ENCODE measurements at places on chromosomes 1 and 21.

GRCh38 chr1:113451710-113452109 is 61.4 kb downstream of the MAGI3 start:
- no peak for DNase-seq

GRCh38 chr1:77273891-77274290 is 7.9 kb upstream of the AK5 start:
- no peak for DNase-seq

GRCh38 chr1:150056407-150056806 is 11.2 kb upstream of the VPS45 start:
- DNase-seq, result no peak

DNA sequence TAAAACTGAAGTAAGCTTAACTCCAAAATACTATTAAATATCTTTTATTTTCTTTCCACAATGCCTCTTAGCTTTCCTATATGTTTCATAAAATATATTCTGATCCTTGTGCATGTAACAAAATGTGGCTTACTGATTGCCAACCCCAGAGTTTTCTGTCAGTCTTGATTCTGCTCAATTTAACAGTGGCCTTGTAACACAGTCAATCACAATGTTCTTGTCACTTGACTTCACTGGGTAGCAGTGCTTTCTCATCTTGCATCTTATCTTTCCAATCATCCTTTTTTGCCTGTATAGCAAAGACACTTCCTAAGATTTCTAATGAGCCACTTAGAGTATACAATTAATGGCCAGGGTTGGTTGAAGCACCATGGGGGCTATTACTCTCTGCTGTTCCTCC is 19.9 kb upstream of the BRINP3 start:
- DNase-seq, result no peak

GRCh38 chr1:231159202-231159962 is 2.5 kb upstream of the TRIM67 start:
- DNase-seq, result no peak

GRCh38 chr1:118077331-118078045 is 107.5 kb downstream of the SPAG17 start:
- DNase-seq, result no peak

- DNase-seq, result no peak
Measured at GRCh38 chr1:36653850-36654249, 171.1 kb upstream of the CSF3R start.

GRCh38 chr1:228308628-228309325 is 97.9 kb downstream of the TRIM11 start:
- DNase-seq, result no peak

GRCh38 chr1:241964550-241965282 is 7.1 kb downstream of the BECN2 start:
- no peak for DNase-seq

GRCh38 chr1:197063212-197063611 is 3.8 kb downstream of the F13B start:
- DNase-seq, result no peak

- no peak for DNase-seq
Measured at GRCh38 chr1:182229451-182229850, 162.1 kb downstream of the GLUL start.

- DNase-seq, result no peak
Measured at GRCh38 chr21:28239340-28239739, 753.3 kb downstream of the LTN1 start.

DNA sequence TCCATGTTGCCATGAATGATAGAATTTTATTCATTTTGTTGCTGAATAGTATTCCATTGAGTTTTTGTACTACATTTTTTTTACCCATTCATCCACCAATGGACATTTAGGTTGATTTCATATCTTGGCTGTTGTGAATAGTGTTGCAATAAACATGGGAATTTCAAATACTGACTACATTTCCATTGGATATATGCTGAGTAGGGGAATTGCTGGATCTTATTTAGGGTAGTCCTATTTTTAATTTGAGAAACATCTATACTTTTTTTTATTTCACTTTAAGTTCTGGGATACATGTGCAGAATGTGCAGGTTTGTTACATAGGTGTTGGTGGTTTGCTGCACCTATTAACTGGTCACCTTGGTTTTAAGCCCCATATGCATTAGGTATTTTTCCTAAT is 38.8 kb upstream of the TNFSF4 start:
- no peak for DNase-seq

DNA sequence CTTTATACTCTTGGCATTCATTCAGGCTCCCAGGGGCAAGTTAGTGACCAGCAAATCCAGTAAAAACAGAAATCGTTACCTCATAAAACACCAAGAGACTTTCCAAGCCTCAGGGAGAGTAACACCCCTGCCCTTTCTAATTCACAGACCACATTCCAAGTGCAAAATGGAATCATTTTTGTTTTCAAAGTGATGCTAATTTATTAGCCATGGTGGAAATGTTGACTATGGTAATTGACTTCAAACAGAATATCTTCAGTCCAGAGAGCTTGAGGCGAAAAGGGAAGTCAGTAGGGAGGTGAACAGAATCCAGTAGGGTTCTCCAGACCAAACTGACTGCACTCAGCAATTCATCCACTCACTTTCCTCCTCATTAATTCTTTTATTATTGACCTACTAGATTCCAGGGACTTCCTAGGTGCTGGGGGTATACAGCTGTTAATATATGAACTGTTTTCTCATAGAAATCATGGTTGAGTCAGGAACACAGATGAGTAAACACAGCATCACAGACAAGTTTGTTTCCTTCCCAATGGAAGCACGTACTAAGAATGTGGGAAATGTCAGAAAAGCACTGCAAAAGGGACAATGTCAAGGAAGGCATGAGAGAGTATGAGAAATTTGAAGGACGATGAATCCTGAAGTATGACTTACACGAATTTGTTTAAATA is 388.5 kb upstream of the C1orf87 start:
- no peak for DNase-seq
